ENCODE measurements at places on chromosomes 5 and 9.

- DNase-seq: no peak
Observed at GRCh38 chr5:1028481-1029281, 20.1 kb downstream of the NKD2 start.

DNA sequence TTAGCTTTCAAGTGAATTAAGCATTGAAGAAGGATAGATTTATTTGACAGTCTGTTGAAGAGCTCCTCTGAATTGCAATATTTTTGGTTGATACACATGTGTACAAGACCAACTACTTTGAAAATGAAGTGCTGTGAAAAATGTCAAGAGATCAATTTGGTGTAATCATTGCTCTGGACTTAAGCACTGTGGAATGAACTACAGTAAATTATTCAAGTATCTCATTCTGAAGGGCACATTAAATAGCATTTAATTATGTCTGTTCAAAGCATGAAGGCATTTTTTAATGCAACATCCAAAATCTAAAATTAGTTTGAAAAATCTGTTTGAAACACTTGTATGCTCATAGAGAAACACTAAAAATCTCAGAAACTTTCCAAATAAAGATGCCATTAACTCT lies 107.5 kb downstream of the CDH18 start:
- no peak for DNase-seq

- no peak for DNase-seq
Observed at GRCh38 chr5:33230467-33231078, 210.2 kb upstream of the TARS1 start.

DNA sequence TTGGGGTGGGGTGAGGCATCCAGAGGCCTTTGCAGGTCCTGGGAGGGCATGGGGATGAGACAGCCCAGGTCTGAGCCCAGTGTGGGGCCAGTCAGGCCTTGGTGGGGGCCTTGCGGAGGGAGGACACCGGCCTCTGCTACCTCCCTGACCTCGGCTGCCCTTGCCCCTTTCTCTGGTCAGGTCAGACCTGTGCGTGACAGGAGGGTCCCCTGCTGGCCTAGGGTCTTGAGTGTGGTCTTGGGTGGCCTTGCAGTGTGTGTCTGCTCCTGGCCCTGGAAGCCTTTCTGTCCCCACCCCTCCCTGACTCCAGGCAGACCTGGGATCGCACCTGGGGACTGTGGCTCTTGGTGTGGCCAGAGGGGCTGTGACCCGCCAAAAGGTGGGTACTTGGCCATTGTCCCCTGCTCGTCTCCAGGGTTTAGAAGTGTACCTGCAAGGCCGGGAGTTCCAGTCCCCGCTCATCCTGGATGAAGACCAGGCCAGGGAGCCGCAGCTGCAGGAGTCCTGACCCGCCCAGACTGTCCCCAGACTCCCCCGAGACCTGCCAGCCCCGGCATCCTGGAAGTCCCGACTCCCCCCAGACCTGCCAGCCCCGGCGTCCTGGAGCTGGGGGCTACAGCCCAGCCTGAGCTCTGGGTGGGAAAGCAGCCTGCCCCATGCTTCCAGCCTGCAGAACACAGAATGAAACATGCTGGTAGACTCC lies 4.4 kb upstream of the MAN1B1 start:
- no peak for DNase-seq

GRCh38 chr5:74113927-74114326 lies 487.9 kb downstream of the ARHGEF28 start:
- DNase-seq: no peak

- no peak for DNase-seq
Observed at GRCh38 chr5:149857499-149857898, 87.1 kb downstream of the PDE6A start.

GRCh38 chr5:89901346-89901745 lies 508.2 kb downstream of the CETN3 start:
- no peak for DNase-seq

DNA sequence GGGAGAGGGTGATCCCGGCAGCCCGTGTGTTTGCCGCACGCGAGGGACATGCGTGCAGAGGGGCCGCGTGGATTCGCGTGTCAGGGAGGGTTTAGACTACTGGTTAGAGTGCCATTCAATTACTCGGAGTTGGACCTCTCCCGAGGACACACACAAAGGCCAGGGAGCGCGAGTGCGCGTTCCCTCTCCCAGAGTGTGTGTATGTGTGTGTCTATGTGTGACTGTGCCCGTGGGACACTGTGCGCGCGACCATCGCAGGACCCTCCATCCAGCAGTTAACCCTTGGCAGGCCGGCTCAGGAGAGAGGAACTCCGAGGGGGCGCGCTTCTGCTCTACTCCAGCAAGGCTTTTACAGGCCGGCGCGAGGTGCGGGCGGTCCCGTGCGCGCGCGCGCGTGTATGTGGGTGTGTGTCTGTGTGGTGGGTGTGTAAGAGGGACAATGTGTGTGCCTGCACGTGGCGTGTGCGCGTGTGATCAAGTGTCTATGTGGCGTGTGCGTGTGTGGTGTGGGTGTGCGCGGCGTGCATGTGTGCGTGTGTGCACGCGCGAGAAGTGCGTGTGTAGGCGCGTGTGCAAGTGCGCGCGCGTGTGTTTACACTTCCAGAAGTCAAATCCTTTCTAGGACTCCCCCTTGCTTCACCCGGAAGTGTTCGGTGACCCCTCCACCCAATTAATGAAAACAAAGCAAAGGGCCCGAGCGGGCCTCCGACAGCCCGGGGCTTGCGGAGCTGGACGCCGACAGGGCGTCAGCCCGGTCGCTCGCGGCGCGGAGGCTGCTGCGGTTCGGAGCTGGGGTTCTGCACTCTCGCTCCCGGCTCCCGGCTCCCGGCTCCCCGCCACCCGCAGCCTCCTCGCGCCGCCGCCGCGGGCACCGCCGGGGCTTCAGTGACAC lies 75.3 kb upstream of the TBCA start:
- no peak for DNase-seq

DNA sequence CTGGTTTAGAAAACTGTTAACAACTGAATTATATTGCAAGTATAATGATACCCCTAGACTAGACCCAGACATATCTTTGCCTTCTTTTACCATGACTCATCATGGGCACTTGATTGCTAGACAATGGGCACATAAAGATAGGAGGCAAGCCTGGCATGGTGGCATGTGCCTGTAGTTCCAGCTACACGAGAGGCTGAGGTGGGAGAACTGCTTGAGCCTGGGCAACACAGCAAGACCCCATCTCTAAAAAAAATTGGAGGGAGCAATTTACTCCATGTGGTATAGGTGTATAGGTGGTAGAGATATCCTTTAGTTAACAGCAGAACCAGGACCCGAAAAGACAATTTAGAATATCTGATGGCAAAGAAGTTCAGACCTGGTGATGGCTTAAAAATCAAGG lies 51.6 kb downstream of the ELOVL7 start:
- DNase-seq: no peak

DNA sequence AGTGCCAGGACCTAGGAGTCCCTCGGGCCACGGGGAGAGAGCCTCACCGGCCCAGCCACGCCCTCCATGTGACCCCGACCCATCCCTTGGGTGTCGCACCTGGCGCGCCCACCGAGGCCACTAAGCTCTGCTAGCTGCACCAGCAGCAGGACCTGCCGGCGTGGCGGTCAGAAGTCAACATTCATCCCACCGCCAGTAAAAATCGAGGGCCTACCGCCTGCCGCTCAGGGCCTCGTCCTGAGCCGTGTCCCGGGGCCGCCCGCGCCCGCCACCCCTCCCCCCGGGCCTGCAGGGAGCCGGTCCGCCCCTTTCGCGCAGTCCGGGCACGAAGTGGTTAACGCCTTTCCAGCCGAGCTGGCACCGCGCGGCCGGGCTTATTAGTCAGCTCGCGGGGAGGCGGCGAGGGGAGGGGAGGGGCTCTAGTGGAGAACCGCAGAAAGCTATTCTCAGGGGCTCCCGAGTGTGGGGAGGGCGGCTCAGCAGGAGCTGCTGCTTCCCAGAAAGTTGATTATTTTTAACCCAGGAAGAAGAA lies 124.4 kb downstream of the C9orf50 start:
- peak; percentile 68 for DNase-seq

- no peak for DNase-seq
Observed at GRCh38 chr5:1917830-1918487, 35.2 kb upstream of the IRX4 start.

- DNase-seq: no peak
Observed at GRCh38 chr9:131441441-131441840, 47.6 kb downstream of the PRRC2B start.

DNA sequence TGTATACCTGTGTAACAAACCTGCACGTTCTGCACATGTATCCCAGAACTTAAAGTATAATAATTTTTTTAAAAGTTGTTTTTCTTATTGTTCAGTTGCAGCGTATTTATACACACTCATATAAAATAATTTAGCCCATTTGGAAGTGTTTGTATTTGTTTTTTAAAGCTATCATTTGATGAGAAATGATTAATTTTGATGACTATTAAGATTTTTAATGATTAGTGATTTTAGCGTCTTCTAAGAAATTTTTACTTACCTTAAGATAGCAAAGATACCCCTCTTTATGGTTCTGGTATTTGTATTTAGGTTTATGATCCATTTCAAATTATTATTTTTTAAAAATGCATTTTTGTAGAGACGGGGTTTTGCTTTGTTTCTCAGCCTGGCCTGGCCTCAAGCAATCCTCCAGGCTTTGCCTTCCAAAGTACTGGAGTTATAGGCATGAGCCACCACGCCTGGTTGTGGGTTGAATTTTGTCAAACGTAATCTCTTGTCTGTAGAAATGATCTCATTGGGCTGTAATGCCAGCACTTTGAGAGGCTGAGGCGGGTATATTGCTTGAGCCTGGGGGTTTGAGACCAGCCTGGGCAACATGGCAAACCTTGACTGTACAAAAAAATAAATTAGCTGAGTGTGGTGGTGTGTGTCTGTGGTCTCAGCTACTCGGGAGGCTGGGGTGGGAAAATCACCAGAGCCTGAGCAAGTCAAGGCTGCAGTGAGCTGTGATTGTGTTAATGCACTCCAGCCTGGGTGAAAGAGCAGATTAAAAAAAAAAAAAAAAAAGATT lies 26.9 kb downstream of the CSNK1G3 start:
- DNase-seq: no peak

- DNase-seq: no peak
Observed at GRCh38 chr5:32274548-32275395, 38.0 kb downstream of the MTMR12 start.

- DNase-seq: no peak
Observed at GRCh38 chr5:96752341-96753016, 55.3 kb downstream of the ERAP1 start.

DNA sequence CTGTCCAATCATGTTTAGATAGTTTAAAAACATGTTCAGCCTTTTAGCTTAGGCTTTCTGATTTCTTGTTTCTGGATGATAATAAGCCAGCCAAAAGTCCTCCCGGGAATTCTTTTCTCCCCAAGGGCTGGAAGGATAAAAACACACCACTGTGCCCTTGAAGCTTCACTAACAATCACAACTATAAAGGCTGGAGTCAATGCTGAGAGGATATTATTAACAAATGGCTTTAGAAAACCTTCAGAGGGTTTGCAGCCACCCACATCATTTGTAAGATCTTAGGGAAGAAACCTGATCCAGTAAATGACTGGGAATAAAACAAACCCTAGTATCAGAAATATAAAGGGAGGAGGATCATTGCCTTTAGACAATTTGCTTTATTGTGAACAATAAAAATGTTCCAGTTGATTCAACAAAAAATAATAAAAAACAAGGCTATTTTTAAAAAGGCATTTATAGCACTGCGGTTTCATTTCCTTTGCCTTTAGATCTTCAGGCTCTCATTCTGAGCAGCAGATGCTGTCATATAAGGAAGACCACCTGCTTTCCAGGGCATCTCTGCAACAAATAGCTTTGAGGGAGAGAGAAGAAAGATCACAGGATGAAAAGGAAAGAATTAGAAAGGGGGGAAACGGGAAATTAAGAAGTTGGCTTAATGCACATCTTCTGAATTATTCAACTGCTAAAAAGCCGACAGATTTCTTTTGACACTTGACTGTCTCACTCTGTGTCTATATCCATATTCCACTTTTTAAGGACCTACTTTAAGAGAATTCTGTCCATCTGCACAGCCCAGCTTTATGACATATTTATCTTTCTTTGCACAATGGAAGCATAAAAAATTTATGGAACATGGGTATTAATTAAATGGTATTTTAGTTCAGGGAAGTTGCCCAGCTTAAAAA lies 277.2 kb upstream of the SLC24A2 start:
- DNase-seq: no peak

DNA sequence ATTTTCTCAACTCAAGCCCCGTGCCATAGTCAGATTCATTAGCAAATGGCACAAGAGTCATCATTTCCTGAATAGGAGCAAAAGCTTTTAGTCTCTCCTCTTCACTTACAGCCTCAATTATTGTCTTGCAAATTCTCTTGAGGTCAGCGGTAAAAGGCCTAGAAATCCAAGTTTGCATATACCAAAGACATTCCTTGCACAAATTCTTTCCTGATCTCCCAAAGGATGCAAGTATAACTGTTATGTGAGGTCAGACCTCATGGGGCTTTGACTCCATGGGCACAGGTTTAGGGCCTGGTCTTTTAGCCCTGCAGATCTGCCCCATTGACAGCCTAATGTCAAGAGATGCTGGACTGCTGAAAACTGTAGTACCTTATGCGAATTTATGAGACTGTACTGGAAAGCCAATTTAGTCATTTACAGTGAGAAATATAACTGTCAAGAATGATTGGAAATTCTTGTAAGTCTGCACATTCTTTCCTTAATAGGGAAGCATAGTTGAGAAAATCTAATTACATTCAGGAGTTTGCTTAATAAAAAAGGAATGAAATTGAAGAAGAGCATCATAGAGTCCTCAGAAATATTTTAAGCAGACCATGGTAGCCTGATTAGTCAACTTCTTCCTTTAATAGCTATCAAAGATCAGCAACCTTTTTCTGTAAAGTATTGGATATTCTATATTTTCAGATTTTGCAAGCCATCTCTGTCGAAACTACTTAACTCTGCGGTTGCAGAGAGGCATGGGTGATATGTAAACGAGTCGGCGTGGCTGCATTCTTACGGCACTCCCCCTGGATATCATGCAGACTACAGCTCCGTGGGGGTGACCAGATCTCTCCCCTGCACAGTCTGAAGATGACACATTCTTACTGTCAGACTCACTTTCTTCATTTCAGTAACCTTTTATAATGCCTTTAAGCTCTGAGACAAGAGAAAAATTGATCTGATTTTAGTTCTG lies 45.2 kb downstream of the GCNT4 start:
- DNase-seq: no peak

DNA sequence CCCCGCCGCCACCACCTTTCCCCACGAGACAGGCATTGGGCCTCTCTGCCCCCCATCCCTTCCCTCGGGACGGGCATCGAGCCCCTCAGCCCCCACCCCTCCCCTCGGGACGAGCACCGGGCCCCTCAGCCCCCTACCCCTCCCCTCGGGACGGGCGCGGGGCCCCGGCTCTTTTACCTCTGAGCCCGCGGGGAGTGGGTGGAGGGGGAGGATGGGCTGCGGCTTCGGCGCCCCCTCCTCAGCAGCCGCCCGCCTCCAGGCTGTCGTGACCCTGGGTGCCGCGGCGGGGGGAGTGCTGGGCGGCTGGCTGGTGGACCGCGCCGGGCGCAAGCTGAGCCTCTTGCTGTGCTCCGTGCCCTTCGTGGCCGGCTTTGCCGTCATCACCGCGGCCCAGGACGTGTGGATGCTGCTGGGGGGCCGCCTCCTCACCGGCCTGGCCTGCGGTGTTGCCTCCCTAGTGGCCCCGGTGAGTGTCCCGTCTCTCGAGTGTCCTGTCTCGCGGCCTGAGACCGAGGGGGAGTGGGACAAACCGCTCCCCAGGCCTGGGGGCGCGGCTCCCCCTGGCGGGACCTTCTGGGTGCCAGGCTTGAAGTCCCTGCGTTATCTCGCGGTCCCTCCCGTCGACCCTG lies 791 bp downstream of the SLC2A8 start:
- no peak for DNase-seq
